ENCODE measurements at places on chromosomes 11 and 22.

GRCh38 chr11:15602047-15602446, 487.3 kb downstream of the INSC start:
- DNase-seq: no peak

DNA sequence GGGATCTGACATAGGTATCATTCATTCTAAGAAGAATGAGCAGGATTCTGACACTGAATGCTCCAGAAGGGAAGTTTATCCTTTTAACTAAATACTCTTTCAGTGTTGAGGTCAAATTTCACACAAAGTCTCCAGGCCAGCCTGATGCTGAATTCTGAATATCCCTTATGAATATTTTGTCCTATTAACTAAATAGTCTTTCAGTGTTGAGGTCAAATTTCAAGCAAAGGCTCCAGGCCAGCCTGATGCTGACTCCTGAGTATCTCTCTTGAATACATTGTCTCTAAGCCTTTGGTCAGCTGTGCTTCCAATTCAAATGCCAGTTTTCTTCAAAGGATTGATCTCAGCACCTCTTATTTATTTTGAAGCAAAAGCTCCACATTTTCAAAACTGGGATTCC, 676.8 kb downstream of the NTM start:
- DNase-seq: no peak

GRCh38 chr22:36252754-36253522, at the start of gene APOL1:
TSS of gene APOL1 (plus strand) at chr22:36253133. CDS start at chr22:36254956, 1,823 bp downstream.
- DNase-seq: no peak

DNA sequence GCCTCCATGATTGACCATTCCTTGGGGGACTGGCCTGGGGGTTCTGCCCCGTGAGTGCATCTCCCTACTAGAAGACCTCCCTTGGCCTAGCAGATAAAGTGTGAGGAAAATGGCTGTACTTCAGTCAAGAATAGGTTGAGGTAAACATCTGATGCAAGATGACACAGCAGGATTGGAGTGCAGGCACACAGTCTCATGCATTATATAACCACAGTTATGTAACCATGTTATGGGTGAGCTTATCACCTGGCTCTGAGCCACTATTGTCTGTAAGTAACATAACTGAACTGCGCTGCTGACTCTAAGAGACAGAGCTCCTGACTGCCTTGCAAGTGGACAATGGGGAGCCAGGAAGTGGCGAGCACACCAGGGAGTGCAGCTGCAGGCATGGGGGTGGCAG, 378.7 kb upstream of the ANO5 start:
- no peak for DNase-seq

DNA sequence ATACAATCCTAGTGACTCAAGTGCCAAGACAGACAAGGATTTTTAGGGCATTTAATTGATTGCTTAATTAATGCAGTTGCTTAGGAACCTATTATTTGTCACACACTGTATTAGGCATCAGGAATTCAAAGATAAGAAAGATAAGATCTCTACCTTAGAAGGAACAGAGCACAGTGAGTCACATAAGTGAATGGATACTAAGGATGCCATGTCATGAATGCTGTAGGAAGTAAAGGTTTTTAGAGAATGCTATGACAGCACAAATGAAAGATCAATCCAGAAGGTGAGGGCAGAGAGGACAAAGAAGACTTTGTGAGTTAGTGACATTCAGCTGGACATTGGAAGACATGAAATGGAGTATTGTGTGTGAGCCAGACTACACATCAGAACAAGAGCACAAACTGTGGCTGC, 147.9 kb upstream of the DDI1 start:
- no peak for DNase-seq

- DNase-seq: no peak
These were observed 59.5 kb downstream of the FAM168A start for GRCh38 chr11:73538381-73538872.

- DNase-seq: no peak
These were observed 4.7 kb downstream of the WNT7B start for GRCh38 chr22:45972091-45972888.

GRCh38 chr22:31102441-31103081, 4.8 kb downstream of the SELENOM start:
- DNase-seq: no peak

- no peak for DNase-seq
These were observed 449.3 kb downstream of the OPCML start for GRCh38 chr11:133082841-133083488.

- no peak for DNase-seq
These were observed 19.8 kb downstream of the DRD4 start for GRCh38 chr11:656866-657265.

DNA sequence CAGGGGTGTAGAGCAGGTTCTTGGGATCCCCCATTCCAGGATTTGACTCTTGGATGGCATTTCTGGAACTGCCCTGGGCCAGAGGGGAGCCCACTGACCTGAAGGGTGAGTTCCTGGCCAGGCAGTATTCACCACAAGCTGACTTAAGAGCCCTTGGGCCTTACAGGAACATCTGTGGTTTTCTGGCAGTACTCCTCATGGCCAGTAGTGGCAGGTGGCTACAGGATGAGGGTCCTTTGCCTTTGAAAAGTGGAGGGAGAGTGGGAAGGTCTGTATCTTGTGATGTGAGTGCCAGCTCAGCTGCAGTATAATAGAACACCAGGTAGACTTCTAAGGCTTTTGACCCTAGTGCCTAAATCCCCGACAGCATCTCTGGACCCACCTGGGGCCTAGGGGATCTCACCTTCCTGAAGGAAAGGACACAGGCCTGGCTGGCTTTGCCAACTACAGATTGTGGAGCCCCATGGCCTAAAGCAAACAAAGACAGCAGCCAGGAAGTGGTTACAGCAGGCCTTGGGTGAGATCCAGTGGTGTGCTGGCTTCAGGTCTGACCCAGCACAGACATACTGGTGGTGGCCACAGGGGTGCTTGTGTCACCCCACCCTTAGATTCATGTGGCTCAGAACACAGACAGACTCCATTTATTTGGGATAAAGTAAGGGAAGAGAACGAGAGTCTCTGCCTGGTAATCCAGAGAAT, 9.0 kb downstream of the OR51S1 start:
- no peak for DNase-seq

DNA sequence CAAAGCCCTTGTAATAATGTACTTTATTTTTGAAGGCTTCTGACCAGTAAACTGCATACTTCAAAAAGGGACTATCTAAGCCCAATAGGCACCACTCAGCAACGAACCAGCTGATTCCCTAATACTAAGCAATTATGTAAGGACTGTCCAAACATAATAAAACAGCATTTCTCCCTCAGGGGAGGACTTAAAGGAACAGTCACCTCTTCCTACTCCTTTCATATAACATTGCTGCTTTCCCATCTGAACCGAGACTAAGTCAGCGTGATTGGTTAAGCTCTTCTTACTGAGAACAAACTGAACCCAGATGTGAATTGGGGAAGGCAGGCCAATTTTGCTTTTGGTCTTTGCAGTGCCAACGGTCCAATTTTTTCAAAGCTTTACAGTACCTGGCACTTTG, 420.0 kb downstream of the METTL15 start:
- DNase-seq: no peak

- no peak for DNase-seq
These were observed 11.9 kb downstream of the SNX19 start for GRCh38 chr11:130904380-130904779.

DNA sequence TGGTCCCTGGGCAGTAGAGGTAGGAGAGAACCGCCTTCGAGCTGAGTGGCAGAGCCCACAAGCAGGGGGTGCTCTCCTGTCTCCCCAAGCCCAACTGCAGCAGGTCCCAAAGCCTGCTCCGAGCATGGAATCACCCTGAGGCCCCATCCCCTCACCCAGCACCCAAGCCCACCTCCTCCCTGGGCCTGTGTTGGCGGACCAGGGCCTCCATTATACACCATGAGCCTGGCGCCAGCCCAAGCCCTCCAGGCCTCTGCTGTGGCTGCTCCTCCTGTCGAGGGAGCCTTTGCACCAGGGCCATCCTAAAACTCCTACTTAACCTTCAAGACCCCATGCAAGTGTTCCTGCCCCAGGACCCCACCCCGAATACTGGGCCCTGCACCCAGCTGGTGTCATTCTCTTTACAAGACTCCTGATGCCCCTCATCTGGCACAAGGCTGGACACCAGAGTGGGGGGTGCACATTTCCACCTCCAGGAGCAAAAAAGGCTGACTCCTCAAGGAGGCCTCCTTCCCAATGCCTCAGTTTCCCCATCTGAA, 16.6 kb downstream of the GP1BB start:
- DNase-seq: no peak

DNA sequence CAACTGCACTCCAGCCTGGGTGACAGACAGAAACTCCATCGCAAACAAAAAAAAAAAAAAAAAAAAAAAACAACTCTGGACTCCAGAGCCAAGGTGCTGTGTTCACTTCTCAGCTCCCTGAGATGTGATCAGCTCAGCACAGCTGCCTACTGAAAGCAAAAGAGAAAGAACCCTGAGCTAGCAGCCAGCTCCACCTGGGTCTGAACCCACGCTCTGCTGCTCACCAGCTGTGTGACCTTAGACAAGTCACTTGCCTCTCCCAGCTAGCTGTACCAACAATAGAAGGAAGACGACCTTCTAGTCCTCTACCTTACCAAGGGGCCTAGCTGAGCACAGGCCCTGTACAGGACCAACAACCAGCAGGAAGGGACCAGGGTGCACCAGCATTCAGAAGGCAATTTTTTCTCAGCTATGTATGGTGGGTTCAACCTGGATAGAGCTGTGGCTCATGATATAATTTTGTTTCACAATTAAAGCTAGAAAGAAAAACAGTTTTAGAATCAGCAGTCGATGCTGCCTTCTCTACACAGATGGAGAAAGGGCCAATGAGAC, 3.8 kb downstream of the DGCR2 start:
- DNase-seq: no peak

GRCh38 chr22:48795664-48796063, 1032.0 kb downstream of the BRD1 start:
- DNase-seq: no peak

DNA sequence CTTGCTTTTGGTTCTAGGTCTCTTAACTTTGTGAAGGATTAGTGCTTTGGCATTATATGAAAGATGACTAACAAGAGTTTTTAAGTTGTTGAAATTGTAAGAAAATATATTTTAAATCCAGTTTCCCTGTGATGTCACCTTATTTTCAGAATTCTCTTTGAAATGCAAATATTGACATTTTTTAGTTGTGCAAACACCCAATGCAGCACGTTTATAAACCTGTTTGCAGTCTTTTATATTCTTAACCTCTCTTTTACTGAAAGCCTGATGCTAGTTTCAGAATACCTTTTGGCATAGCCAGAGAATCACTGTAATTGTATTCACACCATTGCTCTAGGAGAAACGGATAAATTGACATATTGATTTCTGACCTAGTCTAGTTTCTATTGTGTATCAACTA, 42.8 kb upstream of the SLC37A2 start:
- DNase-seq: no peak

DNA sequence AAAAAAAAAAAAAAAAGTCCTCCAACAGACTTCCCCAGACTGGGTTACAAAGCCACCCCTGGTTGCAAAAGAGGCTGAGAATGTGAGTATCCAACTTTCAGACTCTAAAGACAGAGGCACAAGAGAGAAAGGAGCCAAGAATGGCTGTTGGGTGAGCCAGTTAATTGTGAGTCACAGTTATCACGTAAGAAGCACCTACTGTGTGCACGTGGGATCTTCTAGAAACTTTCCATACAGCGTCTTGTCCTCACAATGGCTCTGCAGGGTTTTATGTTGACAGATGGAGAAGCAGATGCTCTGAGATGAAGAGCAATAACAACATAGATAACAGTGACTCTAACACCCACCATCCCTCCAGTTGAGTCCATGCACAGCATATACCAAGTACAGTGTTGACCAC, 41.0 kb downstream of the CD82 start:
- no peak for DNase-seq

DNA sequence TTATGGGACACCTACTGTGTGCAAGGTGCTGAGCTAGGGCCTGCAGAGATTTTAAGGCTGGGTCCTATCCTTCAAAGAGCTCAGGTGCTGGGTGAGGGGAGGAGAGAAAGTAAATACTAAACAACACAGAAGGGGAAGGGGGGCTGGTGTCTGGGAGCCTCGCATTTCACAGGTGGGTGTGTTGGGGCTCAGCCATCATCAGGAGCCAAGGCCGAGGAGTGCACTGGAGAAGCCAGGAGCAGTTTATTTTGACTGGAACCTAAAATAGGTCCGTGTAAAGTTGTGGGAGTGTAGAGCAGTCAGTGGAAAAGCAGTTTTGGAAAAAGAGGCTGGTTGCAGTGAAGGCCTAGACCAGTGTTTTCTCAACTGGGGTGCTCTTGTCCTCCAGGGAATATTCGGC, 17.5 kb downstream of the NECTIN1 start:
- no peak for DNase-seq

GRCh38 chr22:36961626-36962025, 48.2 kb downstream of the CSF2RB start:
- no peak for DNase-seq

GRCh38 chr22:25083056-25083806, 116.4 kb upstream of the CRYBB3 start:
- DNase-seq: no peak

- no peak for DNase-seq
These were observed 47.3 kb downstream of the GRAMD1B start for GRCh38 chr11:123477205-123477907.

- no peak for DNase-seq
These were observed 31.3 kb downstream of the CEP57 start for GRCh38 chr11:95821640-95822039.

DNA sequence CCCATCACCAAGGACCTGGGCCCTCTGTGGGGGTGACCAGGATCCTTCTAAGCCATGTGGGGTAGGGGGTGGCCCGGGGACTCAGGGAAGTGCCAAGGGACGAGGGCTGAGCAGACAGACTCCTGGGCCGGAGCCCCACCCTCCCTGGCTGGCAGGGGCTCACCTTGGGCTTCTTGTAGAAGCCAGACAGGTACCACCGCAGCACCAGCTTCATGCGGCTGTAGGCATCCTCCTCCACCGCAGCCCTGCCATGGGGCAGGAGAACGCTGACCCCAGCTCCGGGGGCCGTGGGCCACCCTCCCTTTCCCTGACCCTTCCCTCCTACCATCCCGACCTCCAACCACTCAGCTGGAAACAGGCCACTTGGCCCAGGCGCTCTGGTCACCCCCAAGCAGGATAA, 45.9 kb upstream of the CARS1 start:
- DNase-seq: no peak

DNA sequence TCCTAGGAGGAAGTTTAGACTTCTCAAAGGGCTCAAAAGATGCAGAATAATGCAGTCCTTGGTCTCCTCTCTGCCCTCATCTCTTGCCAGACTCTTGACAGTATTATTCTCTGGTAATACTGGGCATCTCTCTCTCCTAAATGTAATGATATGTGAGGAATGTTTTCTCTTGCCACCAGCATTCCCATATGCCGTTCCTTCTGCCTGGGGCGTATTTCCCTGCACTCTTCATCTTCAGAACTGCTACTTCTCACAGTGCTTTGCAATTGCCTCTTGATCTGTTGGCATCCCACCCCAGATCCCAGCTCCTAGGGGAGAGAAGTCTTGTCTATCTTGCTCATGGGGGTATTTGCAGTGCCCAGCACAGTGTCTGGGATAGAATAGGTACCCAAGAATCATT, 107.4 kb downstream of the RASSF10 start:
- DNase-seq: no peak

GRCh38 chr11:62024936-62025486, 57.6 kb upstream of the FTH1 start:
- DNase-seq: no peak

Measured in SHP77 treated with DMSO at 0.1 percent for 48 hours (cell line).